ENCODE measurements at places on chromosomes 5 and 9.

- DNase-seq, result no peak
Measured at GRCh38 chr9:95993337-95993736, 117.8 kb downstream of the ERCC6L2 start.

DNA sequence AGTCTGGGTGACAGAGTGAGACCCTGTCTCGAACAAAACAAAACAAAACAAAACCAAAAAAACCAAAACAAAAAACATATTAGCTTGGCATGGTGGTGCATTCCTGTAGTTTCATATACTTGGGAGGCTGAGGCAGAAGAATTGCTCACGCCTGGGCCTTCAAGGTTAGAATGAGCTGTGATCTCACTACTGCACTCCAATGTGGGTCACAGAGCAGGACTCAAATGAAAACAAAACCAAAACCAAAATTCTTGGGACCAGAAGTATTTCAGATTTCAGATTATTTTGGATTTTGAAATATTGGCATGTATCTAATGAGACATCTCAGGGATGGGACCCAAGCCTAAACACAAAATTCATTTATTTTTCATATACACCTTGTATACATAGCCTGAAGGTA lies 80.2 kb downstream of the TMC1 start:
- DNase-seq, result no peak

- no peak for DNase-seq
Measured at GRCh38 chr9:119004618-119004990, 364.6 kb downstream of the BRINP1 start.

DNA sequence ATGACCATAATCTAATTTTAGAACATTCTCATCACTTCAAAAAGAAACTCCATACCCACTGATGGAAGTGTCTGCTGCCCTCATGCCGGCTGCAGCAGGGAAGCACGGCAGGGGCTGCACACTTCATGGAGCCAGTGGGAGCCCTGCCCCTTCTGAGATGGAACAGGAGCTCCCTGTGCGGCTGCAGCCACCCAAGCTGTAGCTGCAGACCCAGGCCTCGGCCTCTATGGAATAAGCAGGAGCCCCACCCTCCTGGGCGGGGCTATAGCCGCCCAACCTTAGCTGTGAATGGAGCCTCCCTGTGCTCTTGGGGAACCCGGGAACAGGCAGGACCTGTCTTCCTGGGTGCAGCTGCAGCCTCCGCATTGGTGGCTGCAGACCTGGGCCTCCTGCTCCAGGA lies 128.5 kb downstream of the NUDT12 start:
- DNase-seq, result no peak

DNA sequence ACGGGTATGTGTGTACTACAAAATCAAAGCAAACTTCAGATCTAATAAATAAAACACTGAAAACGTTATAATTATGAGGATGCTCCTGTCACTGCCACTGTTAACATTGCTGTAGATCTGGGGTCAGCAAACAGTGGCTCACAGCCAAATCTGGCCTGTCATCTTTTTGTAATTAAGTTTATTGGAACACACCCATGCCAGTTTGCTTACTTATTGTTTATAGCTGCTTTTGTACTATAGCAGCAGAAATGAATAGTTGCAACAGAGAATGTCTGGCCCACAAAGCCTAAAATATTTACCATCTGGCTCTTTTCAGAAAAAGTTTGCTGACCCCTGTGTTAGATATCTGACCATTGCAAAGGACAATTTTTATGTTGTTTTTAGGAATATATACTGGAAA lies 32.1 kb downstream of the PRRC1 start:
- DNase-seq, result no peak

GRCh38 chr5:80184235-80185023 lies 71.4 kb downstream of the SERINC5 start:
- DNase-seq, result no peak

DNA sequence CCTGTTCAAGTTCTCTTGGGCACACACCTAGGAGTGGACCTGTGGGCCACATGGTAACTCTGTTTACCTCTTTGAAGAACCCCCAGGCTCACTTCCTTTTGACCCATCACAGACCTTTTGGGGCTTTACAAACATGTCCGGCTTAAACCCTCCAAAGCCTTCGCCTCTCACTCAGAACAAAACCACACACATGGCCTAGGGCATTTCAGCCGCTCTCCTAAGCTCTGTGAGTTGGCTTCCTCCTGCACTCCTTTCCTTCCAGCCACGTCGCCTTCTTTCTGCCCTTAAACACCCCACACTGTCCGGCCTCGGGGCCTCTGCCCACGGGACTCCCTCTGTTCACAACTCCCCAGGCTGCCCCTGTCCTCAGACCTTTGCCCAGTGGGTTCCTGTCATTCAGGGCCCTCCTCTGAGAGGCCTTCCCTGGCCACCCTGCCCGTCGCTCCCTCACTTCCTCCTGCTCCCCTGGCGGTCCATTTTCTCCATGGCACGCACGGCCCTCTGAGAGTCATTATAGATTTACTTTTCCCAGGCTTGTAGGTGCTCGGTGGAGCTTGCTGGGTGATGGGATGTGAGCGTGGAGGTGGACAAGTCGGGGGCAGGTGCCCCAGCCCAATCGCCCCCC lies 1.9 kb downstream of the DOK3 start:
- DNase-seq, result no peak

- no peak for DNase-seq
Measured at GRCh38 chr5:139384591-139385051, 1.5 kb upstream of the SLC23A1 start.

DNA sequence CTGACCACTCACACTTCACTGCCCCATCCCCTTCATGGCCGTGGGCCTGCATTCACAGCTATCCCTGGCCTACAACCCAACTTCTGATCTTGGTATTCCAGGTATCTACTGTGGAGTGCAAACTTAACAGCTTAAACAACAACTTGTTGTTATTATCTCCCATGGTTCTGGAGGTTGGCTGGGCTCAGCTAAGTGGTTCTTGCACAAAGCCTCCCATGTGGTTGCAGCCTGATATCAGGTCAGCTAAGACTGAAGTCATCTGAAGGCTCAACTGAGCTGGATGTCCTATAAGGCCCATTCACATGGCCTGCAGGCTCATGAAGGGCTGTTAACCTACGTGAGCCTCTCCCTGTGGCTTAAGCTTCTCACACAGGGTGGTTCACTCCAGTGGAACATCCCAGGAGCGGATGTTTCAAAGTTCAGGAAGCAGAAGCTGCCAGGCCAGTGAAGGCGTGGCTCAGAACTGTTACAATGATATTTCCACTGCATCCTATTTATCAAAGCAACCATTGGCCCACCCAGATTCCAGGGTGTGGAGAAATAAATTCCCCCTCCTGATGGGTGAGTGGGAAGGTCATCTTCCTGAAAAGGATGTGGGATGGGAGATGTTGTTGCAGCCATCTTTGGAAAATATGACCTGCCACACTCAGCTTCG lies 30.0 kb upstream of the TRIO start:
- DNase-seq, result no peak

- DNase-seq, result no peak
Measured at GRCh38 chr9:111828193-111828592, 33.5 kb upstream of the SHOC1 start.

- DNase-seq, result no peak
Measured at GRCh38 chr9:13487498-13487897, 208.0 kb upstream of the MPDZ start.

DNA sequence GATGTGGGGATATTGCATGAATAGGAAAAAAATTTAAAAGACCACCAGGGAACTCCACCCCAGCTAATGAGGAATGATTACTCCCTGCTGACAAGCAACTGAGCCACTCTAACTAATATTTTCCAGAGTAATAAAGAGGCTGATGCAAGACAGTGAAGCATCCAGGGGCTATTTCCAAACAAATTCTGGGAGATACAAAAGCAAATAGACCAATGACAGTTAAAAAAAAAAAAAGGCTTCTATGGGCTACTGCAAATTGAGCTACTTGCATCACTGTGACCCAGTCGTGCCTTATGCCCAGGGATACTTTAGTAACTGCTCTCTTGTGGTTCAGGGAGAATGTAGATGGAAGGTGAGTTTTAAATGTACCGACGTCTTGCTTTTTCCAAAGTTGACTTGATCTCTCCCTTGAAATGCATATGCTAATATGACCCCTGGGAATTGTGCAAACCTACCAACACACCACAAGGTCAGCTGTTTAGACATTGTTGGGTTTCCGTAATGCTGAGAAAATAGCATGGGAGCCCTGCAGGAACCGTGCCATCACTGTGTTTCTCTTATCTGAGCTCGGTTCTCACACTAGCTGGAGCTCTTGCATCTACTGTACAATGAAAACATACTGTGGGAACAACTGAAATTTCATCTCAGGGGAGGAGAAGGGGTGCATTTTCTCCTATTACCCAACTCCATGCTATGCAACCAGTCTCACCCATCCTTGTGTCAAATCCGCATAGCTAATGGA lies 250.6 kb upstream of the MAP3K1 start:
- DNase-seq, result no peak

DNA sequence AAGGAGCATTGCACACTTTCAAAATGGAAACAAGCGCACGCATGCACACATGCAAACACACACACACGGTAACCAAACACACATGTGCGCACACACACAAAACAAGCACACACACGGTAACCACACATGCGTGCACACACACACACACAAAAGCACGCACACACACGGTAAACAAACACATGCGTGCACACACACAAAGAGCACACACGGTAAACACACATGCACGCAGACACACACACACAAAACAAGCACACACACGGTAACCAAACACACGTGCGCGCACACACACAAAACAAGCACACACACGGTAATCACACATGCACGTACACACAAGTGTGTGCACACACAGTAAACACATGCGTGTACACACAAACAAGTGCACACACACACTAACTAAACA lies 19.3 kb upstream of the SLC6A3 start:
- DNase-seq, result no peak

GRCh38 chr5:44536650-44537260 lies 147.5 kb upstream of the FGF10 start:
- DNase-seq, result no peak

GRCh38 chr5:157581901-157582300 lies 6.3 kb upstream of the ADAM19 start:
- DNase-seq, result no peak

DNA sequence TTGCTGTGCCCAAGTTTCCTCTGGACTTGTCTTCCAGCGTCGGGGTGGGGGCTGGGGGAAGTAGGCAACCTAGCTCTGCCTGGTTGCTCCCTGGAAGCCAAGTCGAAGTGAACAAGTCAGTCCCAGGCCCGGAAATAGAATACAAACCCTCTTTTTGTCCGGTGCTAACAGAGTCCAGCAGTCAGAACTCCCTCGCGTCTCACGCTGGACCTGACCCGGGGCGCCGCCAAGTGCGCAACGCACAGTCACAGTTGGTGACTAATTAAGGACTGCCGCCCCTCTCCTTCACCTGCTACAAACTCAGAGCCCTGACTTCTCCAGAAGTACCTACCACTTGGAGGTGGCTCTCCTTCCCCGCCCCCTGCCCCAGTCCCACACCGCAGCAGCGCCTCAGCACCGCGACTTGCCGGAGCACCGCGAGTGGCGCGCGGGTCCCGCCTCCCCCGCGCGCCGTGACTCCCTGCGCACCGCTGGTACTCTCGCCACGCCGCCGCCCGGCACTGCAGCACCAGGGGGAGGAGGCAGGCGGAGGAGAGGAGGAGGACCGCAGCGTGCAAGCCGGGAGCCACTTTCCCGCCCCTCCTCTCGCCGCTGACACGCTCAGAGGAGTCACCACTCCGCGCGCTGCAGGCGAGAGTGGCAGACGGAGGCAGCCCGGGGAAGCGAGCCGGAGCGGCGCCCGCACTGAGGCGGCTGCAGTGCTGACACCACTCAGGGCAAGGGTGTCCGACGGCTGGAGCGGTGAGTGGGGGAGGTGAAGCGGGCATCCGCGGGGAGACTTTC lies at the start of gene SV2C:
TSS of gene SV2C (plus strand) at position 612 of the 783 bp plus-strand sequence. CDS start 48,368 bp downstream, outside the sequence.
- DNase-seq, result no peak

- DNase-seq, result no peak
Measured at GRCh38 chr5:77946381-77947040, 170.4 kb upstream of the TBCA start.

DNA sequence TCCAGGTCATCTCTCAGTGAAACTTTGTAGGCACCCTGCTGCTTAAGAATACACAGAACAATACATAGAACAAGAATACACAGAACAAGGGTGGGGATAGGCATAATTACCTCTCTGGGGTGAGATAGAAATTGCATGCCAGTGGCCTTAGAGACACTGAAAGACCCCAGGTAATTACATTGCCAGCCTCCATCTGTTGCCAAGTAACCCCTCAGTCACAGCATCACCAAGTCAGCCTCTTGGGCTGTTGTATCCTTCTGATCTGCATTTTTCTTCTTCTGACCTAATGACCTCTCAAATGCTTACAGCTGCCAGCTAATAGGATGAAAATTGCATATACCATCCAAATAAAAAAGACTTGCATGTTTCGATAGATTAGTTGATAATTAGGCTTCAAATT lies 167.7 kb downstream of the GRIA1 start:
- no peak for DNase-seq

DNA sequence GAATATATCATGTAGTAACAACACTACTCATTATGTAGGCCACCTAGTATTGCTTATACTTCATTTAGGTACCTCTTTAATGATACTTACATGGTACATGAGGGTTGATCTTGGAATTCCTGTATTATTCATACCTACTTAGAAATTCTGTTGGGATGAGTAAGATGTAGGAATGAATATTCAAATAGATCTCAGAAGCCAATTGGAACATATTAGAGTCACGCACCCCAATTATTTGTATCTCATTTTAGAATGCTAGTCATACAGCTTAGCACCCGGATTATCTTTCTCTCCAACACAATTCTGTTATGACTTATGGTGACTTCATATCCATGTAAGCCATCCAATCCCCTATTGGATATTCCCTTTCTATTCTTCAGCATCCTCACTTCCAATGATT lies 106.7 kb upstream of the SH3GL2 start:
- DNase-seq, result no peak

GRCh38 chr9:37675661-37676060 lies 24.9 kb downstream of the FRMPD1 start:
- DNase-seq, result no peak

GRCh38 chr5:175842951-175843793 lies 28.2 kb upstream of the CPLX2 start:
- no peak for DNase-seq

GRCh38 chr5:96572864-96573512 lies 89.2 kb upstream of the CAST start:
- DNase-seq, result no peak

DNA sequence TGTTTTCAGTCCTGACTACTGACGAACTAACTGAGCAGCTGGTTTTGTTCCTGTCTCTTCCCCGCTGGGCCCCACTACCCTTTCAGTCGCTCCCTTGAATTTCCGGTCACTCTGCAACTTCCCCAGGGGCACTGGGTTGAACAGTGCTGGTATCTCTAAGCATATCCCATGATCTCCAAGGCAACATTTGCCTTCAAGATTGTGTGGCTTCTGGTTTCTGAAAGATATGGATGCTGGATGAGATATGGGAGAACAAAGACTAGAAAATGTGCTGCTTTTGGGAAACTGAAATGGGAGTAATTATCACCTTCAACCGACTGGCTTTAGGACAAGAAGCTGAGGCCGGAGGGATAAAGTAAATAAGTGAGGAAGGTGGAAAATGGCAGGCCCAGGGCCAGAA lies 258.2 kb upstream of the PIK3R1 start:
- no peak for DNase-seq

Data from activated naive CD4-positive, alpha-beta T cell (primary cell).